Neural crest cell (in vitro differentiated cells): ENCODE measurements at places on chromosomes 4 and X.

DNA sequence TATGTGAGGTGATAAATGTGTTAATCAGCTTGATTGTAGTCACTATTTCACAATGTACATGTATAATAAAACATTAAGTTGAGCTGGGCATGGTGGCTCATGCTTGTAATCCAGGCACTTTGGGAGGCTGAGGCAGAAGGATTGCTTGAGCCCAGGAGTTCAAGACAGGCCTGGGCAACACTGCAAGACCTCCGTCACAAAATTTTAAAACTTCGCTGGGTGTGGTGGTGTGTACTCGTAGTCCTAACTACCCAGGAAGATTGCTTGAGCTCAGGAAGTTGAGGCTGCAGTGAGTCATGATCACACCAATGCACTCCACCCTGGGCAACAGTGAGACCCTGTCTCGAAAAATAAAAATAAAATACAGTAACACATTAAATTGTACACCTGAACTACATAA lies 20.1 kb downstream of the LYAR start:
- no peak for DNase-seq

- no peak for DNase-seq
Measured at GRCh38 chr4:164756686-164757085, 2.8 kb downstream of the SMIM31 start.

- DNase-seq = no peak
Measured at GRCh38 chr4:185512516-185512915, 22.8 kb downstream of the PDLIM3 start.

- no peak for DNase-seq
Measured at GRCh38 chr4:184843984-184844554, 18.3 kb upstream of the ACSL1 start.

- no peak for DNase-seq
Measured at GRCh38 chr4:110309675-110310074, 111.3 kb upstream of the ELOVL6 start.
